Endodermal cell (in vitro differentiated cells): ENCODE measurements at places on chromosomes 1 and 21. TPM values are rescaled to one million over a fixed set of nuclear protein-coding genes. Genes with fewer than 3 reads are reported as not detected.

TRAF3IP3 gene
- not detected in 3 replicates for total RNA-seq

HUNK gene
- total RNA-seq, result 2.0 to 5.8 TPM (median 4.8 TPM) in 3 replicates

LMX1A gene
- total RNA-seq, result 0.13 to 2.7 TPM (median 0.21 TPM) in 3 replicates

PKLR gene
- total RNA-seq, result 0.19 to 0.40 TPM (median 0.23 TPM) in 3 replicates

TLR5 gene
- 0.13 to 0.35 TPM in 2 of 3 replicates, not detected in the other for total RNA-seq

RNU1-2 gene
- total RNA-seq, result 2,483 and 2,807 TPM in 2 replicates
